ENCODE measurements at places on chromosomes 4 and X.

GRCh38 chrX:139851730-139852129 is 81.1 kb downstream of the ATP11C start:
- DNase-seq, result no peak

DNA sequence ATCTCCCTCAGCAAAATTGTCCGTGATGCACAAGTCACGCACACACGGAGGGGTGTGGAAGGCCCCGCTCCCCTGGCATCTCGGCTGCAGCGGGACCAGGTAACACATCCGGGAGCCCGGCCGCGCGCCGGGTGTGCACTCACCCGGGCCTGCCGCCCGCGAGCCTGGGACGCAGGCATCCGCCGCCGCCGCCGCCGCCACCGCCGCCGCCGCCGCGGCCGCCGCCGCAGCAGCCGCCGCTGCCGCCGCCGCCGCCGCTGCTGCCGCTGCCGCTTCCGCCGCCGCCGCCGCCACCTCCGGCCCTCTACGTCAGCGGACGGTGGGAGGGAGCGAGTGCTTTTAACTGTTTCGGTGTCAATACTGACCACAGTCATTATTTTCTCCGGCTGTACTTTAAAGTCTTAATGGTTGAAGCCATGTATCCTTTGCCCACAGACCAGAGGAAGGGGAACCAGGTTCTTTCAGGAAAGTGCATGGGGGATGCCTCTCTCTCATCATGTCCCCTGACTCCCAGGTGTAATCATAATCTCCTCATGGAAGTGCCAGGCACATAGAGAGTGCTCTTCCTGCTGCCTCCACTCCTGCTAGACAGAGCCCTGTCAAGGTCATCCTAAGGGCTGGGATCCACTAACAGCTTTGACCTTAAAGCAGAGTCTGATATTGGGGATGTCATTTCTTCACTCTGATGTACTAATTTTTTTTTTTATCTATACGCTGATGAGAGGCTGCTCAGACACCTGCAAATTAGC is 38.0 kb downstream of the MAGEE2 start:
- DNase-seq, result peak; percentile 8

GRCh38 chrX:123869488-123869887 is 9.6 kb downstream of the XIAP start:
- no peak for DNase-seq

DNA sequence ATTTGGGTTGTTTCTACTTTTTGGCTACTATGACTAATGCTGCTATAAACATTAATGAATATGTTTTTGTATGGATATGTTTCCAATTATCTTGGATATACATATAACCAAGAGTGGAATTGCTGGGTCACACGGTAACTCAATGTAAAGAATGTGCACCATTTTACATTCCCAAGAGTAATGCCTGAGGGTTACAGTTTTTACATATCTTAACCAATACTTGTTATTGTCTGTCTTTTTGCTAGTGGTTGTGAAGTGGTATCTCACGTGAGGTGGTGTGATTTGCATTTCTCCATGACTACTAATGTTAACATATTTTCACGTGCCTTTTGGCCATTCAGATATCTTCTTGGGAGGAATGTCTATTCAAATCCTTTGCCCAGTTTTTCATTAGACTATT is 200.3 kb upstream of the MAB21L2 start:
- DNase-seq, result no peak

- DNase-seq, result no peak
These were observed 50.4 kb downstream of the SPRY1 start for GRCh38 chr4:123446865-123447474.

GRCh38 chrX:14825851-14826250 is 47.0 kb downstream of the FANCB start:
- no peak for DNase-seq

GRCh38 chr4:52852041-52852440 is 10.1 kb upstream of the RASL11B start:
- no peak for DNase-seq
